ENCODE measurements at places on chromosomes 16 and 17.

DNA sequence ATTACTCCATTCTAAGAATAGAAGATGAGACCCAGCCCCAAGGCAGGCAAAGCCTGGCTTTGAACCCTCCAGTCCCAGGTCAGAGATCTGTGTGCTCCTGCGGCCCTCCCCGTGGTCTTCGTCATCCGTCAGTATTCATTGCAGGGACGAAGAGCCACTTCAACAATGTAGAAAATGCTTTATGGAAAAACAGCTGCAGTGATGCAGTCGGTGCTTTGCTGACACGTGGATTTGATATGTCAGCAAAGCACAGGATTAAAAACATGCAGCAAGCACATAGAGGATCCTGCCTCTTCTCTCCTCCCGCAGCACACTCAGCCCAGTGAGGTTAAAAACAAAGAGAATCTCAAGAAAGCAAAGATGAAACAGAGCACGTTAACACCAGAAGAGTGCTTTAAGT, 117.1 kb upstream of the AXIN2 start:
- no peak for DNase-seq

DNA sequence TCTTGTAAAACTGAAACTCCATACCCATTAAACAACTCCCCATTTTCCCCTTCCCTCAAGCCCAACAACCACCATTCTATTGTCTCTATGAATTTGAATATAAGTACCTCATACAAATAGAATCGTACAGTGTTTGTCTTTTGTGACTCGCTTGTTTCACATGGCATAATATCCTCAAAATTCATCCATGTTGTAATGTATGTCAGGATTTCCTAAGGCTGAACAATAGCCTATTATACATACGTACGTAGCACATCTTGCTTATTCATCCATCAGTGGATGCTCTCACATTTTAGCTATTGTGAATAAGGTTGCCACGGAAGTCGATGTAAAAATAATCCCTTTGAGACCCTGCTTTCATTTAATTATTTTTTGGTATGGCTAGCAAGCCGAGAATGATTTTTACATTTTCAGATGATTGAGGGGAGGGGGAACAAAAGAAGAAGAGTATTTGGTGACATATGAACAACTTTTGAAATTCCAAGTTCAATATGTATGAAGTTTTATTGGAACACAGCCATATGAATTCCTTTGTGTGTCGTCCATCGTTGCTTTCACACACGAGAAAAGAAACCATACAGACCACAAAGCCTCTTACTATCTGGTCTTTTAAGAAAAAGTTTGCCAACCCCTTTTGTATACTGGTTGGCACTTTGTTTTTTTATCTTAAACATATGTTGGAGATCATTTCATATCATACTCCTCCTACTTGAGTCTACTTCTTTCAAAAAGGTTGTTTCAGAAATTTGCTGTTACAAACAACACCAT, 371.2 kb downstream of the NPIPA8 start:
- DNase-seq: no peak

GRCh38 chr17:28956112-28956511, 4.8 kb upstream of the PHF12 start:
- no peak for DNase-seq

DNA sequence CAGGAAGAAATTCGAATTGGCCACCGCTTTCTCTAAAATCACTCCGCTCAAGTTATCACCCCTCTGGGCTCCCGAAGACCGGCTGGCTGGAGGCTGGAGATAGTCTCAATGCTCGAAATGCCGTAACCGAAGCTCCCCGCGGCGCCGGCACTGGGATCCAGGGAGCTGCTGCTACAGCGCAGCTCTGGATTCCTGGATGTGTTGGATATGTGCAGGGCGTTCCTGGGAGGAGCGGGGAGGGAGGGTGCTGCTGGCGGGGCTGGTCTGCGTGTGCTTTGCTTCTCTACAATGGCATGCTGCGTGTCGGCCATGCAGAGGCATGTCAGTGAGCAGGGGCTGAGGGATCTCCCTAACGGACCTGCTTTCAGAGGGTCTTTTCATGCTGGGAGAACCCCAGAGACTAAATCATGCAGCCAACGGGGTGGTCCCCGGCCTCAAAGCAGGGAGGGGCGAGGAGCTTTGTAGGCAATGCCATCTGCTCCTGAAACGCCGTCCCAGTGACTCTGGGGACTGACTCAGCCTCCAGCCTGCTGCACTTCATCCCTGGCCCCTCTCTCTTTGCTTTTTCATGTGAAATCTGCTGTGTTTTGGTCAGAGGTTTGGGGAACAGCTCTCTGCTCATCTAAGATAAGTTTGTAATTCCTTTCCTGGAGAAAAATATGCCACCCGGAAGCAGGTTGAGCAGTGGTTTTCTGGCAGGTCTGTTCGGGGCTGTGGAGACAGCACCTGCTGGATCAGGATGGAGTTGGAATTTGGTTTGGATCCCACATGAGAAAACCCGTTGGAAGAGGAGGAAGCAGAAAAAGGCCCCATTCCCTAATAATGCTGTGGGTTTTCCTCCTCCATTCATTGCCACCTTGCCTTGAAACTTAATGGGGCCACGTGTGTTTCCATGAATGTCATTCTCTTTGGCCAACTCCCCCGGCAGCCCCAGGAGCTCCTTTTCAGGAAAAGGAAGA, 311.4 kb downstream of the SEC14L1 start:
- DNase-seq: no peak

DNA sequence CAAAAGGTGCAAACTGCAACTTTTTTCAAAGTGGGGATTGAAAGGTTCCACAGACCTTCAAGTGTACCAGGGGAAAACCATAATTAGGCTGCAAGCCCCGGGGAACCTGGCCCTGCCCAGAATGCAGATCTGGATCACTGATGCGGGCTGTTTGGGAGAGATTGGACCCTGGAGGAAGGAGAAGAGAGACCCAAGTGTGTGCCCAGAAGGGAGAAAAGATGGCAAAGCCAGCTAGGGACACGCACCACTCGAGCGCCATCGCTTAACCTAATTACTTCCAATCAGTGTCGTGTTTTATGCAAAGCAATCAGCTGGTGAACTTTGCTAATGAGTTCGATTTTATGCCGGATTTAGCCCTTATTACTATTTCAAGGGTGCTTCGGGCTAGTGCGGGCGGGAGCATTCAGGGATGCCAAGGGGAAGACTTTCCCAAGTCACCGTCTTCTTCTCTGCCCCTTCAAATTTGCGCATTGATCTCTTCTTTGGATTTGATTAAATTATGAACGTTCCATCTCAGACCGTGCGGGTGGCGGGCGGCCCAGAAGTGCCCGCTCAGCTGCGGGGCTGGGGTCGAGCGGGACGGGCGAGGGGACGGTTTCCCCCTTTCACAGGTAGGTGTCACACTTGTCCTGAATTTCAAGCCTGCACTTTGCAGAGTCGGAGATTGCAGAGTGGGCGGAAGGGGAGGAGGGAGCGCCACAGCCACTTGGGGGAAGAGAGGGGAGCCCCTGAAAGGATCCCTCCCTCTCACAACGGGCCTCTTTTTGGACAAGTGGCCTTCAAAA, 4.0 kb downstream of the IRX5 start:
- DNase-seq: no peak

GRCh38 chr16:13607289-13607688, 312.7 kb upstream of the ERCC4 start:
- DNase-seq: no peak

DNA sequence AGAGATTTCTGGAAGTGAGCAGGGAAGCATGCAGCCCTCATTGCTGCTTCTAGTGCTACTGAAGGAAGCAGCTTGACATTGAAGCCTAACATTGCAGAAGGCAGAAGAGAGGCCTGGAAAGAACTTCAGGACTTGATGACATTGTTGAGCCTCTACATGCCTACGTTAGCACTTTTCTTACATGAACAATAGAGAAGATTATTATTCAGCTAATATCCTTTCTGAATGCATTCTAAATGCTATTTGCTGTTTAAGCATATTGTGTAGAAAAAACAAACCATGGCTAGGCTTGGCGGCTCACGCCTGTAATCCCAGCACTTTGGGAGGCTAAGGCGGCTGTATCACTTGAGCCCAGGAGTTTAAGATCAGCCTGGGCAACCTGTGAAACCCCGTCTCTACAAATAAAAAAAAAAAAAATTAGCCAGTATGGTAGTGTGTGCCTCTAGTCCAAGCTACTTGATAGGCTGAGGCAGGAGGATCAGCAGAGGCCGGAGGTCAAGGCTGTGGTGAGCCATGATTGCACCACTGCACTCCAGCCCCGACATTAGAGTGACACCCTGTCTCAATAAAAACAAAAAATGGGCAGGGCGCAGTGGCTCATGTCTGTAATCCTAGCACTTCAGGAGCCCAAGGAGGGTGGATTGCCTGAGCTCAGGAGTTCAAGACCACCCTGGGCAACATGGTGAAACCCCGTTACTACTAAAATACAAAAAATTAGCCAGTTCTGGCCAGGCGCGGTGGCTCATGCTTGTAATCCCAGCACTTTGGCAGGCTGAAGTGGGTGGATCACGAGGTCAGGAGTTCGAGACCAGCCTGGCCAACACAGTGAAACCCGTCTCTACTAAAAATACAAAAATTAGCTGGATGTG, 2.2 kb upstream of the AURKB start:
- DNase-seq: no peak

DNA sequence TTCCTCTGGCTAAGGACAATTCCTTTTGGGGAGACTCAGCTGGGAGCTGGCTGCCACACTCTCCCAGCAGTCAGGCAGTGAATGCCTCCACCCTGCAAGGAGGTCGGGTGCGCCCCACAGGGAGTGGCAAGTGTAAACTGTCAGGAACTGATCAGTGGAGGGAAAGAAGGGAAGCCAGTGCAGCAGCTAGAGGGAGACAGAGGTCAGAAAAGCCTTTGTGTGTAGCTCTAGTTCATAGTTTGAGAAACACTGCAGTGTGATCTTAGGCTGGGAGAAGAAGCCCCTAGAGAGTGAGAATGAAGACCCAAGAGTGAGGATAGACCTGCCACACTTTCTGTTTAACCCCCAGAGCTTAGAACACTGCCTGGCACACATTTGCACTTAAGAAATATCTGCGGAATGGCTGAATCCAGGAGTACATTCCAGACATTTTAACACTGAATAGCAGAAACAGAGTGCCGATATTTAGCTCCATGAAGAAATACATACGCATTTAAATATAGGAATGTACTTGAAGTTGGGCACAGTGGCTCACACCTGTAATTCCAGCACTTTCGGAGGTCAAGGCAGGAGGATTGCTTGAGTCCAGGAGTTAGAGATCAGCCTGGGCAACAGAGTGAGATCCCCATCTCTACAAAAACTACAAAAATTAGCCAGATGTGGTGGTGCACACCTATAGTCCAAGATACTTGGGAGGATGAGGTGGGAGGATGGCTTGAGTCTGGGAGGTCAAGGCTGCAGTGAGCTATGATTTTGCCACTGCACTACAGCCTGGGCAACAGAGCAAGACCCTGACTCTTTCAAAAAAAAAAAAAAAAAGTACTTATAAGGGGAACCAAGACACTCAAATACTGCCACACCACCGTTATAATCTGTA, 11.1 kb upstream of the SLC5A11 start:
- no peak for DNase-seq

All from activated CD4-positive, alpha-beta T cell treated with anti-CD3 and anti-CD28 coated beads, Interleukin-2, Interleukin-4, amounts not matched to agents 100 ng/mL and 50 ng/mL, durations not matched to agents 16 hours and 8 hours (primary cell).